ENCODE measurements at places on chromosomes 4 and X.

GRCh38 chrX:49949961-49950360 lies 27.6 kb downstream of the CLCN5 start:
- DNase-seq = no peak

DNA sequence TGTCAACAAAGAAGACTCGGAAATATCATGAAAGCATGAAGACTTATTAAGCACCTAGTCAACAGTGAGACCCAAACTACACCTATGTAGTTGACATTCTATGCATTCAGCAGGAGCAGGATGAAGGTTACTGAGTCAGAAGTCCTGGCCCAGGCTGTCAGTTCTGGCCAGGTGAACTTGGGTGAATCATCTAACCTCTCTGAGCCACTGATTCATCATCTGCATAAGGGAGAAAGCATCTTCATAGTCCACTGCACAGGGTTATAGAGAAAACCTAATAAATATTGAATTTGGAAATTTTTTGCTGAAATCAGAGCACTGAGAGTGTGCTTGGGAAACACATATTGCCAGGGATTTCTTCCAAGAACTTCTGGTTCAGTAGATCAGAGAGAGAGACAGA lies 296.0 kb upstream of the SFRP2 start:
- no peak for DNase-seq

DNA sequence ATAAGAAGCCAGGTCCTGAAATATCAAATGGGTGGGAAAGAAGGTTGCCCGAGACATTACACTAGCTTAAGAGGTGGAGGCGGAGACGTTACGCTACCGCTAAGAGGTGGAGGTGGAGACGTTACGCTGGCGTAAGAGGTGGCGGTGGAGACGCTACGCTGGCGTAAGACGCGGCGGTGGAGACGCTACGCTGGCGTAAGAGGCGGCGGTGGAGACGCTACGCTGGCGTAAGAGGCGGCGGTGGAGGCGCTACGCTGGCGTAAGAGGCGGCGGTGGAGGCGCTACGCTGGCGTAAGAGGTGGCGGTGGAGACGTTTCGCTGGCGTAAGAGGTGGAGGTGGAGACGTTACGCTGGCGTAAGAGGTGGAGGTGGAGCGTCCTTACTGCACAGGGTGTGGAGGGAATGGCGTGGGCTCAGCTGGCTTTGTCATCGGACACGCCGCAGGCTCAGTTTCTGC lies 12.8 kb downstream of the CYP4V2 start:
- no peak for DNase-seq

- no peak for DNase-seq
Measured at GRCh38 chr4:166432842-166433241, 559.8 kb downstream of the TLL1 start.

- no peak for DNase-seq
Measured at GRCh38 chr4:149897783-149898182, 82.1 kb upstream of the IQCM start.

DNA sequence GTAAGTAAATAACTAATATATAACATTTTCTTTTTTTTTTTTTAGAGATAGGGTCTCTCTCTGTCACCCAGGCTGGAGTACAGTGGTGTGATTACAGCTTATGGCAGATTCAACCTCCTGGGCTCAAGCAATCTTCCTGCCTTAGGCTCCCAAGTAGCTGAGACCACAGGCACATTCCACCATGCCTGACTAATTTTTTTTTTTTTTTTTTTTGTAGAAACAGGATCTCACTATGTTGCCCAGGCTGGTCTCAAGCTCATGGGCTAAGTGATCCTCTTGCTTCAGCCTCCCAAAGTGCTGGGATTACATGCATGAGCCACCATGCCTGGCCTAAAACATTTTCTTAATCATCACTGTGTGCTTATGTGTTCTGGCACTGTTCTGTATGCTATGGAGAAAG lies 32.8 kb downstream of the MGARP start:
- DNase-seq = no peak

DNA sequence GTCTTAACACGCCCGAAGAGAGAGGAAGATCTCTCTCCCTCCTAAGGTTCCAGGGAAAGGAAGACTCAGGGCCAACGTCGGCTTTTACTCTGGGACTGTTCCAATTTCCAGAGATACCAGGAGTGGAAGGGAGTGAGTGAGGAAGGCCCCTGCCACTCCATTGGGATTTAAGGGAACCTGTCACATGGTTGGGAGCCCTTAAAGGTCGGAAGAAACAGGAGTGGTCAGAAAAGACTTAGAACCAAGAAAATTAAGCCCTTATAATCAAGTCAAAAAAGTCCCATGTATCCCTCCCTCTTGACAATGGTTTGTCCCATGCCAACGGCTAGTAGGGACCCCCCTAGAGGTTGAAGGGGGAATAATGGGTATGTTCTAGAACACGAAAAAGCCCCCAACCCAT lies at the start of gene TEX13A:
TSS of gene TEX13A (minus strand) at position 59 of the 400 bp plus-strand sequence. CDS start 297 bp downstream, outside the sequence.
- DNase-seq = no peak

- no peak for DNase-seq
Measured at GRCh38 chrX:126489116-126489695, 63.4 kb downstream of the DCAF12L1 start.

- DNase-seq = no peak
Measured at GRCh38 chr4:101969965-101970364, 179.4 kb downstream of the BANK1 start.

DNA sequence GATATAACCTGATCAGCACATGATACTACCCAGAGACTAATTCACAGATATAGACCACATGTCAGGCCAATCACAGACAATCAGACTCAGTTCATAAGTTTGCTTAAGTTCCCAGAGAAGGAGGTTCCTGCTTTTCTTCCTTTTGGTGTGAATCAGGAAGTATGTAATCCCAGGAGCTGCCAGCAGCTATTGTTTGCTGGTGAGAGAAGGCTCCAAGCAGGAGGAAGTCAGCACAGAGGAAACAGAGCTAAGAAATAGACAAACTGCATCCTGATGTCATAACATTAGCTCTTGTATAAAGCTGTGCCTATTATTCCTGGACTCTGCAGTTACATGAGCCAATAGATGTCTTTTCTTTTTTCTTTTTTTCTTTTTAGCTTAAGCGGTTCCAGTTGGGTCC lies 50.9 kb downstream of the UCHL1 start:
- DNase-seq = no peak

DNA sequence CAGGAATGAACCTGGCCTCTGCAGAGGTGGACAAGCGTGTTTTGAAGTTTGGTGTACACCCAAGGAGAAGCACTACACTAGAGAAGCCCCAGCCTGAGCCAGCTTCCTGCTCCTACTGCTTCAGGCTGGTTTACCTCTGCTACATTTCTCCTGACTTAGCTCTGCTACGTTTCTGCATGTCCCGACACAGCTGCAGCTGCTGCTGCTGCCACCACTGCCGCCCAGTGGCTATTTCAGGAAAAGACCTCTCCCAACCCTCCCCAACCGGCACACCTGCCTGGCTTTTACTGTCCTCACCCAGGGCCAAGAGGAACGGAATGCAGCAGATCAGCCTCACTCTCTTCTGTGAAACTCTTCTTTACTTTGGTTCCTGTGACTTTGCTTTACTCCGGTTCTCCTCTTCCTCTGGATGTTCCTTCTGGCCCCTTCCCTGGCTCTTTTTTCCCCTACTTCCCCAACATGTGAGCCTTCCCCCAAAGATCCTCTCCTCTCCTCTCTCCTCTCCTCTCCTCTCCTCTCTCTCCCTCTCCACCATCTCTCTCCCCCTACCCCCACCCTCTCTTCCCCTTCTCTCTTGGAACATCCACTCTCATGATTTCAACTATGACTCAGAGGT lies 3.1 kb upstream of the P2RY4 start:
- DNase-seq = no peak

DNA sequence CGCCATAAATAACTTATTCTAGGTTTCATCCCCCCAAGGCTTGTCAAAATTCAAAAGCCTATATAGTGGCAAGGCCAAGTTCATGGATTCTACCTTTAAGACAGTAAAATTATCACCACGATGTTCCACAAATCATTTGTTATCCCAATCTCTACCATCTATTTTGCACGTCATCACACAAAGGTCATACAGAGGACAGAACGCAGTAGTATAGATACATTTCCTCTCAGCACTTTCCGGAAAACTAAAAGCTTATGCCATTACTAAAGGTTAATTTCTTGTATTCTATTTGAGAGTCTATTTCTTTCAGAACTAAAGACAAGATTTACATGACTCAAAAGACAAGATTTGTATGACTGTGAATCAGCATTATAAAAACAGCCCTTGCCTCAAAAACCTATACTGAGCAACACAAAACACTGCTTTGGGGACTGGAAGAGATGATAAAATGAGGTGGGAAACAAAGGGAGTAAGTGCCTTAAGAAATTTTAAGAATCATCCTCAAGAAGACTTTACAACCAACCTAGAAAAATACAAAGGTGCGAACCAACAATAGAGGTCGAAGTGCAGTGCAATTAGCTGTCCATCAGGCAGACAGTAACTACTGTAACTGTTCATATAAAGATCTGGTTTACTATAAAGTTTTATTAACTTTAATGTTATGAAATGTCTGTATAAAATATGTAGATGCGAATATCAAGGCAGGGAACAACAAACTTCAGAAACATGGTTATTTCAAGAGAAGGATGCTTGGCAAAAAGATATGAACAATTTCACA lies 7.6 kb downstream of the UBE2D3 start:
- no peak for DNase-seq

DNA sequence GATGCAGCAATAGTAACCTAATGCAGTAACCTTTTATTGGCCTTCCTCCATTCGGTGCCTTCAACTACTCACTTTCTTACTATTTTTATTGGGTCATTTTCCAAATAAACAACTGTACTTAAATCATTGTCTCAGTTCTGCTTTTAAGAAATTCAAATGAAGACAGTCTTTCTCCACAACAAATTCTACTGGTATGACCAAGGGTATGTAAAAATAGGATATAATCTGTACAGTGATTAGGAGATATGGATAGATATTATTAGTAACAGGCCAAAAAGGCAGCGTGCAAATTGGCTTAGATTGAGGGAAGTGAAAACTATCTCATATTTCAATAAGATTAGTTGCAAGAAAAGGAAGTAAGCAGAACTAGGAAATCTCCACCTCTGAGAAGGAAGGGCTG lies 177.4 kb upstream of the PPP1R2C start:
- no peak for DNase-seq

- no peak for DNase-seq
Measured at GRCh38 chr4:126568652-126569570, 1063.8 kb upstream of the INTU start.

GRCh38 chr4:6688879-6689505 lies 4.7 kb upstream of the S100P start:
- DNase-seq = peak; percentile 59

DNA sequence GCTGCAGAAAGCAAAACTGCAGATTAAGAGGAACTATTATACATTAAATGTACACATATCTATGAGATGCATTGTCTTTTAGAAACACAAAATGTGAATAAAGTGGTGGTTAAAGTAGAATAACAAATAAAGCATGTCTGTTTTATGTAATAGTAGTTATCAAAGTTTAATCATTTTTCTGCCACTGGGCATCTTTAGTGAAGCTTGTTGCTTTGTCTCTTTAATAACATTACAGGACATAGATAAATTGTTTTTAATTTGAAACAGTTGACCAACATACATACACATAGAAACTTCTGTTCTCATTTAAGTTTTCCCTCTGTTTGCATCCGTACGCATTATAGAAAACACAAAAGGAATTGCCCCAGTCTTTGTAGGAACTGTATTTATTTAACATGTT lies 1700.0 kb upstream of the ADGRL3 start:
- DNase-seq = no peak

- DNase-seq = no peak
Measured at GRCh38 chrX:54446084-54446483, 5.9 kb downstream of the TSR2 start.

DNA sequence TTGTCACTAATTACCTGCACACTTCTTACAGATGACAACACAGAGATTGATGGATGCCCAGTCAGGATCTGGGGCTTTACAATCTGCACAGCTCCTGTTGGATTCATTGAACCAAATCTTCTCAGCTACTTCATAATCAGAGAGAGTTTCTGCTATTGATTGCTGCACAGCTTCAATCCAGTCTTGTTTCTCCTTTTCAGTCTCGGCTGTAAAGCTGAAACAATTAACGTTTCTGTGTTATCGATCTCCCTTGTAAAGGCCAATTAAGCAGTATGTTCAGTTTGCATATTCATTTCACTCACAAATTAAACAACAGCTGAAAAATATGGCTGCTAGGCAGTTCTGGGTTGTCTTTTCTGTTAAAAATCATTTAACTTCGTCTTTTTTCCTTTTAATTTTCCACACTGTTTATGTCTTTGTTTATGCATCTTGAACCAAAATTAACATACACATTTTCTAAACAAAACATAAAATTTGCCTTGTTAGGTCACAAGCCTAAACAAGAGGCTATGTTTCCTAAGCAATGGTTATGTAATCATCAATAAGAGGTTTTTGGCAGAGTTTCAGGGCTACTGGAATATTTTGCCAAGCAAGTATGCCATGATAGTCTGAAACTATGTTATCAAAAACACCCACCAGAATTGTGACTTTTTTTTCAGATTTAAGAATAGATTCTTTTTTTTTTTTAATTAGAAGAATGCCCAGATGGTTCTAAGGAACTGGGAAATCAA lies 79.2 kb downstream of the ARAP2 start:
- DNase-seq = no peak

GRCh38 chrX:115324194-115324593 lies 34.7 kb downstream of the LUZP4 start:
- no peak for DNase-seq

GRCh38 chr4:151675411-151675971 lies 85.3 kb downstream of the GATB start:
- DNase-seq = no peak

DNA sequence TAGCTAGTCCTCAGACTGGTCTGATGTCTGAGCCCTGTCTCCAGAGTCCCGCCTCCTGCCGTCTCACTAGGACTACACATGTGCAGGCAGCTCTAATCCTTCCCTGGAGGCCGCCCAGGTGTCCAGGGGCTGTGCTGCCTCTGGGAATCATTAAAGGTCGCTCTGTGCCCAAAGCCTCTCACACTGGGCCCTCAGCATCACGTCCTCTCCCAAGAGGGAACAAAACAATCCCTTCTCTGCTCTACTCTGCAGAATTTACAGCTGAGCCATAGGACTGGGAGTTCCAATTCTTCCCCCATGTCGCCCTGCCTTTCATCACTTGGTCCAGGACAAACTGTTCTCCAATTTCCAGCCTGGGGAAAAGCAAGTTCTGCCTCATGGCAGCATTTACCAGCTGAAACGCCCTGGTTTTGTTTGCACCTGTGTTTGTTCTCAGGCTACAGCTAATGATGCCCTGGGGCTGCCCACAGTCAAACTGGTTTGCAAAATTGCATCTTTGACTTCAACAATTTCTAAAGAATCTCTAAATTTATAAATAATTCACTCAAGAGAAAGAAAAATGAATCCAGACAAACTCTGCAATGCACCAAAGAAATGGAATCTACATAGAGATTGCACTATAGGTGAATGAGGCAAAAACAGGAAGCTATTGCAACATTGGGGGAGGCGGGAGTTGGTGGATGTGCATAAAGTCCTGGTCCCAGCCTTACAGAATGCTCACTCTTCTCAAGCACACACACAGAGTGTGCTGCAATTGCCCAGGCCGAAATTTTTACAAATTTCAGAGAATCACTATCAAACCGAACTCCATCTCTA lies 7.2 kb upstream of the MRFAP1 start:
- no peak for DNase-seq
